Lung (tissue), 17 donors: ENCODE measurements at places on chromosomes 4 and X. TPM values are rescaled to one million over a fixed set of nuclear protein-coding genes. Genes with fewer than 3 reads are reported as not detected.

DNA sequence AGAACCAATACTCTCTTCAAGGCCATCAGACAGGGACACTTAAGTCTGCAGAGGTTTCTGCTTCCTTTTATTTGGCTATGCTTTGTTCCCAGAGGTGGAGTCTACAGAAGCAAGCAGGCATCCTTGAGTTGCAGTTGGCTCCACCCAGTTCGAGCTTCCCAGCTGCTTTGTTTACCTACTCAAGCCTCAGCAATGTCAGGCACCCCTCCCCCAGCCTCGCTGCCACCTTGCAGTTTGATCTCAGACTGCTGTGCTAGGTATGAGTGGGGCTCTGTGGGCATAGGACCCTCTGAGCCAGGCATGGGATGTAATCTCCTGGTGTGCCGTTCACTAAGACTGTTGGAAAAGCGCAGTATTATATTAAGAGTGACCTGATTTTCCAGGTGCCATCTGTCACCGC, 12.6 kb upstream of the UGT2B15 start:
- no peak for DNase-seq
- no peaks in the 10 kb centered on the region for H3K36me3 ChIP-seq
- no peaks in the 10 kb centered on the region for H3K4me1 ChIP-seq
- H3K27ac ChIP-seq, result no peak overlapping the region
- H3K27me3 ChIP-seq, result no peaks in the 10 kb centered on the region

The PCYT1B gene
- 5.0 TPM for total RNA-seq

The REELD1 gene
- total RNA-seq, result 0.86 TPM

GRCh38 chr4:138805736-138806135, 209.8 kb upstream of the NOCT start:
- no peak for DNase-seq
- H3K27me3 ChIP-seq, result no peaks in the 10 kb centered on the region
- H3K4me1 ChIP-seq, result peaks cover 8% of the 10 kb centered on the region
- H3K36me3 ChIP-seq, result no peaks in the 10 kb centered on the region
- no peak overlapping the region for H3K27ac ChIP-seq
- H3K4me3 ChIP-seq, result no peak overlapping the region

DNA sequence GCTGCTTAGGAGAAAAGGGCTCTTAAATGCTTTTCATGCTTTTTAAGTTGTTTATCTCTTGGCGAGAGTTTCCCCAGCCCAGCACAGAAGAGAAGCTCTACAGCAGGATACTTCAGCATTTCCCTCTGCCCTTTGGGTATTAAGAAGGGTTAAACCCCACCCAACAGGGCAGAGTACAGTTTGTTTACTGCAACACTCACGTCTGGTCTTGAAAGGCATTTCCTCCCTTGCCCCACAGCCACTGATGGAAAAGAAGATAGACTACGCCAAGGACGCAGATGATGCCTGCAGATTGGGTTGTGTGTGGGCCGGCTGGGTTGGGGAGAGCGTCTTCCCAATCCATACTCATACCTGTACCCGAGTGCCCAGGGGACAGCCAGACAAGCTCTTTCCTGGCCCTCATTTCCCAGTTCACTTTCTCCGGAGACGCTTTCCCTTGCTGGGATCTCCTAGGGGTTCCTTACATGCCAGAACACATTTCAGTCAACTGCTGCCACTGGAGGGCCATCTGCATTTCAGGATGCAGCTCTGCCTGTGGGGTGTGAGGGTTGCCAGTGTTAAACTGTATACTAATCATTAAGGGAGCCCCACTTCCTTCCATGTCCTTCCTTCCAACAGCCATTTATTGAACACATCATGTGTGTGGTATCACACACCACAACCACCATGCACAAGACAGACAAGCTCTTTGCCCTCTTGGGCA, 96.5 kb upstream of the DHX15 start:
- DNase-seq, result no peak
- peaks cover 4% of the 10 kb centered on the region for H3K4me1 ChIP-seq
- H3K36me3 ChIP-seq, result no peaks in the 10 kb centered on the region

GRCh38 chr4:122710434-122711308, 21.8 kb upstream of the BBS12 start:
- H3K4me1 ChIP-seq, result no peaks in the 10 kb centered on the region
- H3K27me3 ChIP-seq, result no peaks in the 10 kb centered on the region

DNA sequence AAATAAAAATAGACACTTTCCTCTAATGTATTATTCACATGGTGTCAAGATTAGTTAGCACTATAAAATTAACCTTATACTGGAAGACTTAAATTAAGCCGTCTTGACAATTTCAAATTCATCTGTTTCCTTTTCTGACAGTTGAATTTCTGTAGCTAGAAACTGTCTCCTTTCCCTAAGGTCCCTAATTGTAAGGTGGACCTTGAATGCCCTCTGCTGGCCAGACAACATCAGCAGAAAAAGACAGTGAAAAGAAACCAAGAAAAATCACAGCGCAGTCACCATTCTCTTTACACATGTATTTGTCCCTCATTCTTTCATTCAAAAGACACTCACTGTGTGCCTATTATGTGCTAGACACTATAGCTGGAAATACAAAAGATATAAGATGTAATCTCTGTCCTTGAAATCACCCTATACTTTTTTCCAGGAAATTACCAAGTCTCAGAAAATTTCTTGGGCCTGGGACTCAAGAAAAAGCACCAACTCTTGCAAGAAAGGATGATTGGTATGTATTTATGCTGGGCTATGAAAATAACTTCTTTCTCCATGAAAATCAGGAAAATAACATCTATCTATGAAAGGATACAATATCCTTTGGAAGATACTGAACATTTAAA, 32.7 kb upstream of the AMBN start:
- DNase-seq, result peak; percentile 81
- H3K27me3 ChIP-seq, result no peaks in the 10 kb centered on the region
- H3K4me3 ChIP-seq, result no peak overlapping the region
- no peaks in the 10 kb centered on the region for H3K36me3 ChIP-seq
- no peaks in the 10 kb centered on the region for H3K4me1 ChIP-seq

The SSX4 gene
- total RNA-seq, result not detected

- no peak overlapping the region for H3K27ac ChIP-seq
- no peaks in the 10 kb centered on the region for H3K27me3 ChIP-seq
- H3K4me1 ChIP-seq, result no peaks in the 10 kb centered on the region
- no peak overlapping the region for H3K4me3 ChIP-seq
- no peaks in the 10 kb centered on the region for H3K36me3 ChIP-seq
These were observed 259.0 kb upstream of the PCDH7 start for GRCh38 chr4:30461218-30461617.

DNA sequence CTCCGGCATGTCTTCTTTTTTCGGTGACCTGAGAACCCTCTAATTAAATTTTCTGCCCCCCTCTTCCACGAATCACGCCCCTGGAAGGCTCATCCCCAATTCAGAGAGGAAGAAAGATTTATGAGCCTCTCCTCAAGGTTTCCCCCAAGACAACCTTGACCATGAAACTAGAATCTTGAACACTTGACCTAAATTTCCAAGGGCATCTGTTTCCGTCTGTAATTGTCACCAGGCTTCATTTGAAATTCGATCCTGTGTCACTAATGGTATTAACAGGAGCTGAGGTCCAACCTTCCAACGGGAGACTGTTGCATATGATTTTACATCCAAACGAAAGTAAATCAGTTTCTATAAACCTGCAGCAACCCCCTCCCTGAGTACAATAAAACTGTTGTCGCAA, 139.9 kb upstream of the ZIC3 start:
- no peak overlapping the region for H3K4me3 ChIP-seq
- no peak for DNase-seq
- H3K27me3 ChIP-seq, result peaks cover 68% of the 10 kb centered on the region
- H3K4me1 ChIP-seq, result peaks cover 8% of the 10 kb centered on the region
- no peaks in the 10 kb centered on the region for H3K36me3 ChIP-seq

DNA sequence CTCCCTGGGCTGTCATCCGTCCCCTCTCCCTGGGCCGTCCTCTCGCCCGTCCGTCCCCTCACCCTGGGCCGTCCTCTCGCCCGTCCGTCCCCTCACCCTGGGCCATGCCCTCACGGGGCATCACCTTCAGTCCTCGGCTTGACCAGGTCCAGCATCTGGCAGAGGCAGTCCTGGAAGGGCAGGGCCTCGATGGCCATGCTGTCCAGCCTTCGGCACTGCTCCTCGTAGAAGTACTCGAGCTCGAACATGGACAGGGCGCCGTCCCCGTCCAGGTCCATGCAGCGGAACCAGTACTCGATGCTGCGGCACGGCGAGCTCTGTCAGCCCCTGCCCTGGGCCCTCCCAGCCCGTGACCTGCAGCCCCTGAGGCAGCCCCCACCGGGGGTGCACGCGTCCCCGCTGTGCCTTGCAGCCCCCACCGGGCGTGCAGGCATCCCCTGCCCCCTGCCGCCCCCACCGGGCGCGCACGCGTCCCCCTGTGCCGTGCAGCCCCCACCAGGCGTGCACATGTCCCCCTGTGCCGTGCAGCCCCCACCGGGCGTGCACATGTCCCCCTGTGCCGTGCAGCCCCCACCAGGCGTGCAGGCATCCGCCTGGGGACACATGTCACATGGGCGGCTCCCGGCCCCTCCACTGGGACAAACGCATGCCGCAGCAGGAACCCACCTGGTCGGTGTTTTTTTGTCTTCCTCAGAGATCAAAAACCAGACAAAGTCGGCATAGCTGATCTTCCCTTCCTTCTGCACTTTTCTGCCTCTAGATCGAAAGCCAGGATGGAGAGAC, 22.2 kb upstream of the GTPBP6 start:
- no peak overlapping the region for H3K27ac ChIP-seq
- DNase-seq, result no peak
- no peaks in the 10 kb centered on the region for H3K4me1 ChIP-seq
- H3K27me3 ChIP-seq, result no peaks in the 10 kb centered on the region
- H3K36me3 ChIP-seq, result peaks cover 14% of the 10 kb centered on the region

The SLC49A3 gene
- 35.1 TPM for total RNA-seq

- no peaks in the 10 kb centered on the region for H3K27me3 ChIP-seq
- H3K4me3 ChIP-seq, result no peak overlapping the region
- DNase-seq, result no peak
- H3K36me3 ChIP-seq, result no peaks in the 10 kb centered on the region
These were observed 19.5 kb upstream of the CCKAR start for GRCh38 chr4:26509681-26510333.

DNA sequence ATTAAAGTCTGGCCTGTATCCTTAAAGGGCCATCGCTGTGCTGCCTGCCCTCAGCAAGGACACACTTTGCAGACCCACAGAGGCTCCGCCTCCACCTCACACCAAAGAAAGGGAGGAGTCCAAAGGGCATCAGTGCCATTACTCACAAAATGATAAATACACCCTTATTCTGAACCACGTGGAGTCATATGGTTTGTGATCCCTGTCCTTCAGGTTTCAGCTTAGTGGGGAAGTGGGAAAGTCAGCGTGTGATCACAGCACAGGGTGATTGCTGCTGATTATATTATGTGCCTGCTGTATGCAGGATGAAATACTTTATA, 35.9 kb upstream of the MSANTD1 start:
- H3K4me1 ChIP-seq, result peaks cover 3% of the 10 kb centered on the region
- H3K27ac ChIP-seq, result no peak overlapping the region
- H3K4me3 ChIP-seq, result no peak overlapping the region
- no peaks in the 10 kb centered on the region for H3K27me3 ChIP-seq

GRCh38 chrX:131650637-131651410, 107.0 kb downstream of the OR13H1 start:
- DNase-seq, result no peak
- H3K36me3 ChIP-seq, result no peaks in the 10 kb centered on the region
- no peak overlapping the region for H3K4me3 ChIP-seq
- no peak overlapping the region for H3K27ac ChIP-seq
- H3K4me1 ChIP-seq, result no peaks in the 10 kb centered on the region

- H3K27me3 ChIP-seq, result no peaks in the 10 kb centered on the region
- H3K4me1 ChIP-seq, result no peaks in the 10 kb centered on the region
- DNase-seq, result no peak
These were observed 35.9 kb upstream of the TAPT1 start for GRCh38 chr4:16262188-16262587.

The C1QTNF7 gene
- total RNA-seq, result 10.5 TPM

The HSD17B13 gene
- 1.0 TPM for total RNA-seq

The SRPX gene
- 44.9 TPM for total RNA-seq

DNA sequence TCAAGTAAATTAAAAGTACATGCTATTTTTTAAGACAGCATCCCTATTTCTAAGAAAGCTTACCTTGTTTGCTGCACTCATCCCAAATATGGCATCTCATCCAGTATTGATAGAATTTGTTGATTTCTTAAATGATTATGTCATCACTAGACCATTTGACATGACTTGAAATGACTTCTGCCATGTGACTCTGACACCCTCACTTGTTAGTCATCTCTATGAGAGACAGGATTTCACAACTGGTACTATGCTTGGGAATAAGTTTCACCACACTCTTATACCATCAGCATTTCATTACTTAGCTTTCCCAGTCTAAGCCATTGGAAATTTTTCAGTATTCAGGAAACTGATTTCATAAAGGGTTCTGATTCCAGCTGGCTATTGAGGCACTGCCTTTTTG, 55.3 kb downstream of the TMPRSS11F start:
- no peaks in the 10 kb centered on the region for H3K4me1 ChIP-seq
- no peak for DNase-seq
- H3K27ac ChIP-seq, result no peak overlapping the region
- H3K27me3 ChIP-seq, result no peaks in the 10 kb centered on the region
- H3K4me3 ChIP-seq, result no peak overlapping the region
- no peaks in the 10 kb centered on the region for H3K36me3 ChIP-seq

- no peaks in the 10 kb centered on the region for H3K27me3 ChIP-seq
- H3K4me3 ChIP-seq, result no peak overlapping the region
- no peak overlapping the region for H3K27ac ChIP-seq
- H3K4me1 ChIP-seq, result peaks cover 5% of the 10 kb centered on the region
- DNase-seq, result no peak
These were observed 201.7 kb downstream of the SPRY1 start for GRCh38 chr4:123598331-123598730.

The PPP2R2C gene
- 0.57 TPM for total RNA-seq

- H3K27ac ChIP-seq, result no peak overlapping the region
- no peaks in the 10 kb centered on the region for H3K36me3 ChIP-seq
- H3K4me3 ChIP-seq, result no peak overlapping the region
- H3K27me3 ChIP-seq, result no peaks in the 10 kb centered on the region
- peaks cover 3% of the 10 kb centered on the region for H3K4me1 ChIP-seq
These were observed 103.1 kb upstream of the PNPLA4 start for GRCh38 chrX:8030361-8030760.

GRCh38 chrX:250965-251364, 30.2 kb upstream of the PLCXD1 start:
- no peak overlapping the region for H3K27ac ChIP-seq
- no peaks in the 10 kb centered on the region for H3K4me1 ChIP-seq
- no peak overlapping the region for H3K4me3 ChIP-seq

GRCh38 chrX:83501530-83501929, 6.6 kb upstream of the POU3F4 start:
- H3K4me3 ChIP-seq, result no peak overlapping the region
- H3K27me3 ChIP-seq, result peaks cover 49% of the 10 kb centered on the region
- no peaks in the 10 kb centered on the region for H3K36me3 ChIP-seq
- no peak overlapping the region for H3K27ac ChIP-seq
- DNase-seq, result no peak

- H3K36me3 ChIP-seq, result no peaks in the 10 kb centered on the region
- peak; percentile 77 for DNase-seq
- peak overlapping the region; percentile 73 for H3K27ac ChIP-seq
- H3K4me3 ChIP-seq, result no peak overlapping the region
- no peaks in the 10 kb centered on the region for H3K27me3 ChIP-seq
- H3K4me1 ChIP-seq, result no peaks in the 10 kb centered on the region
These were observed 43.1 kb upstream of the GPR78 start for GRCh38 chr4:8537041-8537461.

DNA sequence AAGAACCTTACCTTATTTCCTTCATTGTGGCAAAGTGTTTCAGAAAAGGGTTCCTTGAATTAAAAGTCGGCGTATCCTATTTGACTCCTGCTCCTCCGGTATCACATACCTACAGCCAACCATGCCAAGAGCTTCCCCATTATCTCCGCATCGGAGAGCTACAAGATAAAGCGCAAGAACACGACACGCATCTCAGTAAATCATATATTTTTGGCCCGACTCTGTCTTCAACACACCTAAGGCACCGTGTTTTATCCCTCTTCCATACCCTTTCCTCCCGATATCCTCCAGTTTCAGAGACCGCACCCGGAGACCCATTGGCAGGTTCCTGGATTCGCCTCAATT, 497 bp upstream of the THAP9 start:
- DNase-seq, result no peak
- peaks cover 6% of the 10 kb centered on the region for H3K36me3 ChIP-seq
- peak overlapping the region; percentile 79 for H3K4me3 ChIP-seq
- peak overlapping the region; percentile 88 for H3K27ac ChIP-seq
